ENCODE measurements at places on chromosomes 3 and 15.

GRCh38 chr3:25064681-25065080 lies 363.4 kb upstream of the RARB start:
- DNase-seq: no peak

GRCh38 chr3:161274691-161275298 lies 53.7 kb downstream of the NMD3 start:
- peak; percentile 62 for DNase-seq

DNA sequence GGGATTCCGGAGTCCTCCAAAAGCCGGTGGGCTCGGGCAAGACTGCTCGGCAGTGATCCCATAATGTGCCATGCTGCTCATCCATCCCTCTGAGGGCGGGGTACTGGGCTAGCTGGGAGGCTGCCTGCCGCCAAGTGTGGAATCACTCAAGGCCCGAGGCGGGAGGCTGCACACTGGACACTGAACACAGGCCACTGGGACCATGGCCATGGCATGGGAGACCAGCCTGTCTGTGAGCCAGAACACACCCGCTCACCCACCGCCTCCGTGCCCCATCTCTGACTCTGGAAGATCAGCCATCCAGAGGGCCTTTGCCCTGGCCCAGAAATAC lies 1.4 kb downstream of the C3orf22 start:
- no peak for DNase-seq

- no peak for DNase-seq
Observed at GRCh38 chr3:93861017-93861416, 112.7 kb downstream of the PROS1 start.

All from CD4-positive, alpha-beta T cell treated with Interleukin-10 for 1 hour (primary cell).